ENCODE measurements at places on chromosomes 5 and 9.

DNA sequence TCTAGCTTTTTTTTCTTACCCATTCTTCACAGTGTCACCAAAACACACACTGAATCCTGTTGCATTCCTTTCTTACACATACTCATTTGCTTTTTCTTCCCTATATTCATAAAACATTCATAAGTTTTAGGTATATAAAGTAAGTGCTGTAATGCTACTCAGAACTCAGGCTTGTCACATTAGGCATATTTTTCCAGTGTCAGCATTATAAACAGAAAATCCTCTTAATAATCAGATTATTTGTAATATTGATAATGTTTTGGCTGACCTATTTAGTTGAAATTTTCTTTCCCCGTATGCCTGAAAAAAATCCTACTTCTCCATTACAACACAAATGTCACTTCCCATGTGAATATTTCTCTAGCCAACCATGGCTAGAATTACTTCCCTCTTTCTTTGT, 743.0 kb upstream of the NUDT12 start:
- no peak for DNase-seq

DNA sequence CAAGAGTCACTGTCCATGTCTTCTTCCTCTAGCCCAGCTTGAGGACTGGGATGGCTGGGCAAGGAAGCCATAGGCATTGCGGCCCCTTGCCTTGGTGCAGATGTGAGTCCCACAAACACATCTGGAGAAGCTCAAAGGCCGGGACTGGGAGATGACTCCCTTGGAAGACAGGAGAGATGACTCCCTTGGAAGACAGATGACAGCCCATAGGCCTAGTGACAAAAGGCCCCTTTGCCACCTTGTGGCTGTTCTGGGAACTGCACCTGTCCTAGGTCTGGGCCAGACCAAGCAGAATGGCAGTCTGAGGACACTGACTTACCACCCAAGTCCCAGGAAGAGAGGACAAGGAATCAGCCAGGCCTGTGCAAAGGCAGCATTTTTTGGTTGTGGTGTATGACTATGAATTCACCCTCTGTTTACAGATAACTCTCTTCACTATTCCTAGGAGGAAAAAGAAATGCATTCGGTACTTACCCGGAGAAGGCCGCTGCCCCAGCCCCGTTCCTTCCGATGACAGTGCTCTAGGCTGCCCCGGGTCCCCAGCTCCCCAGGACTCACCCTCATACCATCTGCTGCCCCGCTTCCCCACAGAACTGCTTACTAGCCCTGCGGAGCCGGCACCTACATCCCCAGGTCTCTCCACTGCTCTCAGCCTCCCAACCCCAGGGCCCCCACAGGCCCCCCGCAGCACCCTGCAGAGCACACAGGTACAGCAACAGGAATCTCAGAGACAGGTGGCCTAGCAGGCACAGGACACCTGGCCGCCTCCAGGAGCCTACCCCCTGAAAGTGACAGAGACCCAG, 30.8 kb downstream of the SKP1 start:
- peak; percentile 78 for DNase-seq

- DNase-seq = no peak
Measured at GRCh38 chr5:31334061-31334860, 140.8 kb downstream of the CDH6 start.

DNA sequence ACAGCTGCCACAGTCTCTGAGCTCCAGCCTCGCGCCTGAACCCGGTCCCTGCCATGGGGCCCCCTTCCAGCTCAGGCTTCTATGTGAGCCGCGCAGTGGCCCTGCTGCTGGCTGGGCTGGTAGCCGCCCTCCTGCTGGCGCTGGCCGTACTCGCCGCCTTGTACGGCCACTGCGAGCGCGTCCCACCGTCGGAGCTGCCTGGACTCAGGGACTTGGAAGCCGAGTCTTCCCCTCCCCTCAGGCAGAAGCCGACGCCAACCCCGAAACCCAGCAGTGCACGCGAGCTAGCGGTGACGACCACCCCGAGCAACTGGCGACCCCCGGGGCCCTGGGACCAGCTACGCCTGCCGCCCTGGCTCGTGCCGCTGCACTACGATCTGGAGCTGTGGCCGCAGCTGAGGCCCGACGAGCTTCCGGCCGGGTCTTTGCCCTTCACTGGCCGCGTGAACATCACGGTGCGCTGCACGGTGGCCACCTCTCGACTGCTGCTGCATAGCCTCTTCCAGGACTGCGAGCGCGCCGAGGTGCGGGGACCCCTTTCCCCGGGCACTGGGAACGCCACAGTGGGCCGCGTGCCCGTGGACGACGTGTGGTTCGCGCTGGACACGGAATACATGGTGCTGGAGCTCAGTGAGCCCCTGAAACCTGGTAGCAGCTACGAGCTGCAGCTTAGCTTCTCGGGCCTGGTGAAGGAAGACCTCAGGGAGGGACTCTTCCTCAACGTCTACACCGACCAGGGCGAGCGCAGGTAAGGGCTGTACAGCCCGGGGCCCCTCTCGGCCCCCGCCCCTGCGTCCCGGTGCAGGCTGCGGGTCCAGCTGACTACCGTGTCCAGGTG, 509 bp downstream of the LVRN start:
- no peak for DNase-seq

GRCh38 chr5:116754556-116754955, 179.9 kb upstream of the SEMA6A start:
- DNase-seq = no peak

DNA sequence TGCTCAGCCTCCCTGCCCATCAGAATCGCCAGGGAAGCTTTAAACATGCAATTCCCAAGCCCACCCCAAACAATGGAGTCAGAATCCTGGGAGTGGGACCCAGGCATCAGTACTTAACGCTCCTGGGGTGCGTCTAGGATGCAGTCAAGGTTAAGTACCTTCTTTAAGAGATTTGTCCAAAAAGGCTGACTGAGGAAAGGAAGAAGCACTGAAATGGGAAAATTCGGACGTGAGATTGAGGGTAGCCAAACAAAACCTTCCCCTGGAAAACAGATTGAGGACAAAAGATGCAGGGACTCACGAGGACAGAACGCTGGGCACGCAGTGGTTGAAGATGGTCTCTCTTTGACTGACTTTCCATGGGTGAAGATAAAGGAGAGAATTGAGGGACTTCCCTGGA, 143.5 kb downstream of the MTX3 start:
- DNase-seq = no peak

DNA sequence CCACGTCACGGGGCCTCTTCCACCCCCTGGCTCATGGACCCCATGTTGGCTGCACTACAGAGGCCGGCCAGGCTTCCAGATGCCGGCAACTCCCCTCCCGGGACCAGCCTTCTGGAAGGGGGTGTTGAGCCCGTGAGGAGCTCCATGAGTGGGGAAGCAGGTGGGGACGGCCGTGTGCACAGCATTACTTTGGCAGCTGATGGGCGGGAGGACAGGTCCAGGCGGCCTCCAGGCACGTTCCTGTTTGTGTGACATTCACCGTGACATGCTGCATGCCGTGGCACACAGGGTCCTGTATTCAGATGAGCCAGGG, 29.1 kb upstream of the ABO start:
- DNase-seq = no peak

DNA sequence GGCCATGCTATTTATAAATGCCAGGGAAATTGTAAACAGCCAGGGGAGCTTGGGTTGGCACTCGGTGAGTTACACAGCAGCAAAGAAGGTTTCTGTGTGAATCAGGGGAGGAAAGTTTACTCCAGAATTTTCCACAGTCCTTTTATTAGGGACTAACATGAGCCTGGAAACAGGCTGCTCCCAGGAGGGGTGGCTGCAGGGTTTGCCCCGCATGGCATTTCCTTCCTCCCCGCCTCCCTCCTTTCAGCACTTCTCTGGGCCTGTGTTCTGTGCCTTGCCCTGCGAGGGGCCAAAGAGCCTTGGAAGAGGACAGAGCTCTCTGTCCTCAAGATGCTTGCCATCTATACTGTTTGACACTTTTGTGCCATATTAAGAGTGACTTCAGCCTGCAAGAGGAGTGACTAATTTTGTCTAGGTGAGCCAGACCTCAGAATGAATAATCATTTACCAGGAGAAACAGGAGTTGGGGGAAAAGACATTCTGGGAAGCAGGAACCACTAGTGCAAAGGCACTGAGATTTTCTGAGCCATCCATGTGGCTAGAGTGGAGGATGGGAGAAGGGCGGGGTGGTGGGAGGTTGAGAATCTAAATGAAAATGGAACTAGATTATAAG, 1.8 kb downstream of the GSN start:
- DNase-seq = no peak

Measured in stimulated activated CD8-positive, alpha-beta memory T cell treated with anti-CD3 and anti-CD28 coated beads, Interleukin-2, amount 100 ng/mL, for 48 hours (primary cell).